MG63 (cell line): ENCODE measurements at places on chromosomes 16 and 17. TPM values are rescaled to one million over a fixed set of nuclear protein-coding genes. Genes with fewer than 3 reads are reported as not detected.

DNA sequence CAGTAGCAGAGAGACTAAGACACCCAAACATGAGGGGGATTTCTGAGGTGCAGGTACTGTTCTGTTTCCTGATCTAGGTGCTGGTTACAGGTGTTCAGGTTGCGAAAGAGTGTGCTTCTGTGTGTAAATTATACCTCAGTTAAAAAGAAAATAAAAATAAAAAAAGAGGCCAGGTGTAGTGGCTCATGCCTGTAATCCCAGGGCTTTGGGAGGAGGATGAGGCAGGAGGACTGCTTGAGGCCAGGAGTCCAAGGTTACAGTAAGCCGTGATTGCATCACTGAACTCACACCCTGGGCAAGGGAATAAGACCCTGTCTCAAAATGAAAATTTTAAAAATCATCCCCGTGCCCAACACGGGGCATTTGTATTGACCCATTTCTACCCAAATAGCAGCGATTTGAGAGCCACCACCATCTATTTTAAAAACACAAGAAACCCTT is 3.2 kb upstream of the DCAF7 start:
- no peak for DNase-seq

DNA sequence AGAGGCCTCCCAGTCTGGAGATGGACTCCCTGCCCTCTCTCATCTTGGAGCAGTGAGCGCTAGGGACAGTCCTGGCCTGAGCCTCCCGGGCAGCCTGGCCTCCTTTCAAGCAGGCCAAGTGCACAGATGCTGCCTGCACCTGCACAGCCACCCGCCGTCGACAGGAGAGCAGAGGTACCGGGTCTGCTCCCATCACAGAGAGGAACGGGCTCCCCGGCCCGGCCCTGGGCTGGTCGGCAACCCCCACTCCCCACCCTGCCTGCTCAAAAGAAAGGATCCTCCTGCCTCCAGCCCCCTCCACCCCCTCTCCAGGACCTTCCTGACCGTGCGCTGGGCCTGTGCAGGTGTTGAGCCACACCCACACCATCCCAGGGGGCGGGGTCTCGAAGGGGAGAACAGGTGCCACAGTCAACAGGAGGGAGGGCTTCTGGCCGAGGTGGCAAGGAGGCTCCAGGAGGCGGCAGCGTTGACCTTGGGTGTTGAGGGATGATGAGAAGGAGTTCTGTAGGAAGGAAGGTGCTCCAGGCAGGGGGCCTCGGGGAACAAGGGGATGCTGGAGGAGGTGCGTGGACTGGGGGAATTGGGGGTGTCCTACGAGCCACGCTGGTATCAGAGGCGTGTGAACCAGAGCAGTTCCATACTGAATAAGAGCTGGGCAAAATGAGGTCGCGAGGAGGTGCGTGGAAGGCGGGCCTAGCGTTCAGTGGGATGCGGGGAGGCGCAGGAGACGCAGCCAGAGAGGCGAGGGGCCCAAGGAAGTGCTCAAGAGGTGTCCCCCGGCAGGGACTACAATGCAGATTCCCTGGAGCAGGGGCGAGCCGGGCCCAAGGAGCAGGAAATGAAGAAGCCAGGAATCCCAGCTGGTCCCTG is 967 bp upstream of the CDH15 start:
- DNase-seq: no peak

GRCh38 chr17:9976283-9977179 is 71.5 kb upstream of the RCVRN start:
- DNase-seq: no peak

GRCh38 chr17:20852990-20853370 is 189.8 kb downstream of the USP22 start:
- no peak for DNase-seq

DNA sequence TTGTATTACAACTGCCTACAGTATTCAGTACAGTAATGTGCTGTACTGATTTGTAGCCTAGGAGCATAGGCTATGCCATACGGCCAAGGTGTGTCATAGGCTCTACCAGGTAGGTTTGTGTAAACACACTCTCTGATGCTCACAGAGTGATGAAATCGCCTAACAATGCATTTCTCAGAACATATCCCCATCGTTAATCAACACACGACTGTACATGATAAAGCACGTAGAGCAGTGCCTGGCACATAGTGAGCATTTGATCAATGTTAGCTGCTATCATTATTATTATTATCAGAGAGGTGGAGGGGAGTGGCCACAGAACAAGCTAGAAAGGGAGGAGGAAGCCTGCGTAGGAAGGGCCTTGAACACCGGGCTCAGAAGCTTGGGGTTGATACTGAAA is 81.1 kb upstream of the LHX1 start:
- DNase-seq: no peak

DNA sequence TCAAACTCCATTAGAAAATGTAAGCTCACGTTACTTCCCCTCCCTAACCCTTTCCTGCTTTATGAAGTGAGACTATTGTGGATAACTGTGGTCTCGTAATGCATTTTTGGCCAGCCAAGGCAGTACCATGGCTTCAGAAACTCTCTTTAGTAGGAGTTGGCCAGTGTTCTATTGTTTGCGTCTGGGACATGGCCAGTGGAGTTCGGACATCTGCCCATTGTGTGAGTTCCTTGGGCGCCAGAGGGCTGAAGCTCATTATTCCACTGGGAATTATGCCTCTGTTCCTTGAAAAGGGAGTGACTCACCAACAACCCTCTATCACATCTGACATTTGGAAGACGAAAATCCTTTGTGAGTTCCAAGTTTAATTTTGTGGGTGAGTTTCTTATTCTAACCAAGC is 319.5 kb upstream of the SOX9 start:
- DNase-seq: peak; percentile 90

- DNase-seq: no peak
Observed at GRCh38 chr16:46736695-46737094, 11.4 kb downstream of the MYLK3 start.

- no peak for DNase-seq
Observed at GRCh38 chr16:1899641-1900451, 18.4 kb downstream of the HS3ST6 start.

DNA sequence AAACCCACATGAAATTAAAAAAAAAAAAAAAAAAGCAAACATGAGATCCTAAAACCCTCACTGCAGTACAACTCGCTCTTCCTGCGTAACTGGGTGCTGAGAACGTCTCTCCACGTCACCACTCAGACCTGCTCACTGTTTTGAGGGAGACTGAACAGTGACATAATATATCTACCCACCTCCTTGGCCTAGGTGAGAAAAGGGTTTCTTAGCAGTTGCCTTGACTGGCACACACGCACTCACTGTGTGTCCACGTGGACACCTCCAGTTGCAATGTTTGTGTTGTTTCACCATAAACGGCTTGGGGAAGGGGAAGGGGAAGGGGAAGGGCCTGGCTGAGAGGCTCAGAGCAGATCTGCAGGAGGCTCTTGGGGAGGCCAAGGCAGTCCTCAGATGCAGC is 32.0 kb downstream of the FANCA start:
- DNase-seq: no peak

DNA sequence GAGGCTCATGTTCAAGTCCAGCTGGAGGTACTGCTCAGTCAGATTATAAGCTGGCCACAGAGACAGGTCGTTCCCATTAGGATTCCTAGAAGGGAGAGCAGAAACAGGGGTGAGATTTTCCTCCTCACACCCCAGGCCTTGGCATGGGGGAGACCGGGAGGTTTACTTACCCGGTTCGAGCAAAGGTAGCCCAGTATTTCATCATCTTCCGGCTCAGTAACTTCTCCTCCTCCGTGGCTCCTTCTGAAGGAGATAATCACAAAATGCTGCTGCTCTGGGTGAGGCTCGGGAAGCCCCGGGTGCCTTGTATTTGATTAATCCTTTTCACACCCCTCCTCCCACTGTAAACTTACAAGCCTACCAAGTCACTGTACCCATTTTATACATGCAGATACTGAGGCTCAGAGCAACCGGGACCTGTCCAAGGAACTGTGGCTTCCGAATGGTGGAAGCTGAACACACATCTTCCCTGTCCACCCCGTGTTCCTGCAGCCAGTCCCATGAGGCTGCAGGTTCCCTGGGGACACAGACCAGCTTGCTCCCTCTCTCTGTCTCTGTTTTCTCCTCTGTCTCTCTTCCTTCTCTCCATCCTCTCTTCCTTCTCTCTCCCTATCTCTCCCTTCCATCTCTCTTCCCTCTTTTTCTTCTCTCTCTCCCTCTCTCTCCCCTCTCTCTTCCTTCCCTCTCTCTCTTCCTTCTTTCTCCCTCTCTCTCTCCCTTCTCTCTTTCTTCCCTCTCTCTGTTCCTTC is 13.9 kb upstream of the CES1 start:
- DNase-seq: no peak

GRCh38 chr17:82195675-82196672 is 16.7 kb downstream of the CCDC57 start:
- no peak for DNase-seq

DNA sequence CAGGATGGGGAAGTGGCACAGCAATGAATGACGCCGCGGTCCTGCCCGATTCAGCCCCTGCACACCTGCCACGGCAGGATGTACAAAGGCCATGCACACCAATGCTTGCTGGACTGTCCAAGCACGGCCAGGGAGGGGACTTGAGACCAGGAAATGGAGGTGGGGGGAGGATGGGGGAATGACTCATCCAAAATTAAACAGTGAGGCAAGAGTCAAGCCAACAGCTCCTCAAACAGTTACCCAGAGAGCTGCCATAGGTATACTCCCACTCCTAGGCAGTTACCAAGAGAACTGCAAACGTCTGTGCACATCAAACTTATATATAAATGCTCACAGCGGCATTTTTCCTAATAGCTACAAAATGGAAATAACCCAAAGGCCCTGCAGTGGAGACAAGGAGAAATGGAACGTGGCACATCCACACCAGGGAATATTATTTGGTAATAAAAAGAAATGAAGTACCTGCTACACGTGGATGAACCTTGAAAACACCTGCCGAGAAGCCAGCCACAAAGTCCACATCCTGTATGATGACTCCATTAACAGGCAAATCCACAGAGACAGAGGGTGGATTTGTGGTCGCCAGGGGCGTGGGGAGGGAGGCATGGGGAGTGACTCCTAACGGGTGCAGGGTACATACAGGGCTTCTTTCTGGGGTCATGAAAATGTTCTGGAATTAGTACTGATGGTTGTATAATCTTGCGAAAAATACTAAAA is 54.1 kb downstream of the VAC14 start:
- DNase-seq: peak; percentile 89

DNA sequence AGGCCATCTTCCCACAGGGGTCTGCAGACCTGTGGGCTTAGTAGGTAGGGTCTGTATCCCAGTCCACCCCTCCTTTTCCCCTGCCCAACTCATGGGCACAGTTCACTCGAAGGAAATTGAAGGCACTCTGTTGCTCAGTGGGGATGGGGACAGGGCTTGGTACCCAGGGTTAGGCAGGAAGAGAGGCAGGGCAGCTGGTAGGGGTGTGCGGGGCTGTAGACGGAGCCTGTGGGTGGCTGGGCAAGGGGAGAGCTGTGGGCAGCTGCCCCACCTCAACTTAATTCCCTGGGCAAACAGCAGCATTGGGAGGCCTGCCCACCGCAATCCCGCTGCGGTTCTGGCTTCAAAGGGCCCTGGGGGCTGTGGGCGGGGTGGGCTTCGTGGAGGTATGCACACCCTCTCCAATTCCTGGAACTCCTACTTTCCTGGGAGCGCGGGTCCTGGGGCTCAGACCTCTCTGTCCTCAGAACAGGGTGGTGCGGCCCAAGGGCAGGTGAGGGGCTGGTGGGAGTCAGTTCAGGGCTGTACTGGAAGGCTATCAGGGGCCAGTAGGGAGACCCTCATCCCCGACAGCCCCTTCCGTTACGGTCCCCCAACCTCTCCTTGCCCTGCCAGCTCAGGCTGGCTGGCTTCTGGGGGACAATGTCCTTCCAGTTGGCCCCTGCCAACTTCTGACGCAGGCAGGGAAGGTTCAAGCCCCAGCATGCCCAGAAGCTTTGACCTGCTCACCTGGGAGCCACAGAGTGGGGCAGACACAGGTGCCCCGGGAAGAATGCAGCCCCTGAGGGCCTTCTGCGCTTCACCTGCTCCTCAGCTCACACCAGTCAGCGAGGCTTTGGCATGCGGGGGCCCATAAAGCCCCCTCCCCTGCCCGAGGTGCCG is 9.1 kb downstream of the FOXJ1 start:
- no peak for DNase-seq

The UMOD gene
- not detected in 2 replicates for total RNA-seq

The TBC1D3C gene
- 0.46 and 2.7 TPM in 2 replicates for total RNA-seq

The SLC13A2 gene
- total RNA-seq: not detected in 2 replicates

The TP53TG3F gene
- total RNA-seq: not detected in 2 replicates

The PTX4 gene
- not detected in 2 replicates for total RNA-seq

The VKORC1 gene
- total RNA-seq: 146 and 155 TPM in 2 replicates

The ACSM3 gene
- 0.23 TPM in 1 of 2 replicates, not detected in the other for total RNA-seq

The ESRP2 gene
- total RNA-seq: 0.36 TPM in 1 of 2 replicates, not detected in the other

The SAMD14 gene
- not detected in 2 replicates for total RNA-seq

The JUP gene
- total RNA-seq: 6.4 and 10.5 TPM in 2 replicates
